Caco-2 (cell line): ENCODE measurements at places on chromosomes 13 and 19. TPM values are rescaled to one million over a fixed set of nuclear protein-coding genes. Genes with fewer than 3 reads are reported as not detected.
A peak's percentile ranks its signal among the peaks of the same experiment; 100 is the strongest.

Gene FCGBP
- total RNA-seq, result 0.16 and 0.26 TPM in 2 replicates

Gene GARIN5A
- 1.4 and 1.5 TPM in 2 replicates for total RNA-seq

Gene OR10H5
- total RNA-seq, result not detected in 2 replicates

Gene FARP1
- total RNA-seq, result 189 and 208 TPM in 2 replicates

Gene POU2F2
- total RNA-seq, result 0.95 and 1.5 TPM in 2 replicates

Gene GPR12
- total RNA-seq, result not detected in 2 replicates

Gene FFAR3
- total RNA-seq, result not detected in 2 replicates

Gene GPC5
- total RNA-seq, result 3.8 and 4.1 TPM in 2 replicates

Gene DACT3
- 0.39 and 0.75 TPM in 2 replicates for total RNA-seq

Gene TMEM38A
- 3.8 and 4.5 TPM in 2 replicates for total RNA-seq

Gene EFNB2
- total RNA-seq, result 68.0 and 80.4 TPM in 2 replicates

Gene AMER2
- not detected in 2 replicates for total RNA-seq

Gene CCNA1
- total RNA-seq, result not detected in 2 replicates

Gene CLEC4M
- not detected in 2 replicates for total RNA-seq

DNA sequence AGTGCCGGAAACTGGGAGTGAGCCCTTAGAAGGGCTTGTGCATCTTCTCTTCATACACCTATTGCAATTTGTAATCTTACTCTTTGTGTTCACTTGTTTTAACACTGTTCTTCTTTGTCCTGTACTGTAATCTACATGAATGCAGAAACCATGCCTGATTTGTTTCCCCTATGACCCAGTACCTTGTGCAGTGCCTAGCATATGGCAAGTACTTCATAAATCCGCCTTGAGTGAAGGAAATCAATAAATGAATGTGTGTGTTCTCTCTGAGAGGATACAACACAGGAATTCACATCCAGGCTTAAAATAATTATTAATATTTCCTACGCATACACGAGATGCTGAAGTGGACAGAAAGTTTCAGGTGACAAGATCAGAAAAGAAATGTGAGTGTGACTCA, 172.6 kb downstream of the GPC6 start:
- no peak for DNase-seq

- DNase-seq, result no peak
Observed at GRCh38 chr19:4181053-4181508, 1.3 kb downstream of the SIRT6 start.

DNA sequence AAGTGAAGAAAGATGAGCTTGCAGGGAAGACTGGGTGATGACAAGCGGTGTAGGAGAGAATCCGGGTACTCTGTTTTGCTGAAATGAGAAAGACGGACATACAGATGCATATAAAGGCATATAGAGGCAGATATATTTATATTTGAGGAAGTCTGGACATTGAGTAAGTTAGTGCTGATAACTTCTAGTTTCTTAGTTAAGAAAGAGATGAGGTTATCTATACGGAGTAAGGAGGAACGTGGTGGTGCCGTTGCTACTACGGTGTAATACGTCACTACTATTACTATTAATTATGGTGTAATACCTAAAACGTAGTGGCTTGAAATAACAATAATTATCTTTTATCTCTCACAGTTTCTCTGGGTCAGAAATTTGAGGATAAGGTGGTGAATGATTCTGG, 9.8 kb upstream of the CPB2 start:
- DNase-seq, result no peak

DNA sequence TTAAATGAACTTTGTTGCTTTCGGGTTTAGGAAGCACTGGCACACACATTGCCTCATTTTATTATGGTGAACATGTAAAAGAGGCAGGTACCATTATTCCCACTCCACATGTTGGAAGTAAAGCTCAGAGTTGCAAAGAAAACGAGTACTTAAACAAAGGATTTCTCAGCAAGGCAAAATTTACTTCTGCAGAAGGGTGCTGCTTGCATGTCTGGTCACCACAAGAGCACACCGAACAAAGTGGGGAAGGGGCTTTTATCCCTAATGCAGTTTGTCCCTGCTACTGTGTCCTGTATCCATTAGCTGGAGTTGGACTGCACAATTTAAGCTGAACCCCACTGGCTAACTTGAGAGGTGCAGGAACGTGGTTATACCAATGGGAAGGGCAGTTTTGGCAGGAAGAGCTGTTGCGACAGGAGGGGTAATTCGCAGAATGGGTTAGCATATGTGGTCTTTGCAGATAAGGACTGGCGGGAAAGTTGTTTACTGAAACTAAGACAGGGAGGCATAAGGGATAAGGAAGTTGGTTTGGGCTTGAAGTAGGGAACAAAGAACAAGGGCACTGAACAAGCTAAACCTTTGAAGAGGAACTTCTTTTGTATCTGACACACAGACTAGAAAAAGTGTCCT, 545.5 kb downstream of the UQCRFS1 start:
- DNase-seq, result no peak

DNA sequence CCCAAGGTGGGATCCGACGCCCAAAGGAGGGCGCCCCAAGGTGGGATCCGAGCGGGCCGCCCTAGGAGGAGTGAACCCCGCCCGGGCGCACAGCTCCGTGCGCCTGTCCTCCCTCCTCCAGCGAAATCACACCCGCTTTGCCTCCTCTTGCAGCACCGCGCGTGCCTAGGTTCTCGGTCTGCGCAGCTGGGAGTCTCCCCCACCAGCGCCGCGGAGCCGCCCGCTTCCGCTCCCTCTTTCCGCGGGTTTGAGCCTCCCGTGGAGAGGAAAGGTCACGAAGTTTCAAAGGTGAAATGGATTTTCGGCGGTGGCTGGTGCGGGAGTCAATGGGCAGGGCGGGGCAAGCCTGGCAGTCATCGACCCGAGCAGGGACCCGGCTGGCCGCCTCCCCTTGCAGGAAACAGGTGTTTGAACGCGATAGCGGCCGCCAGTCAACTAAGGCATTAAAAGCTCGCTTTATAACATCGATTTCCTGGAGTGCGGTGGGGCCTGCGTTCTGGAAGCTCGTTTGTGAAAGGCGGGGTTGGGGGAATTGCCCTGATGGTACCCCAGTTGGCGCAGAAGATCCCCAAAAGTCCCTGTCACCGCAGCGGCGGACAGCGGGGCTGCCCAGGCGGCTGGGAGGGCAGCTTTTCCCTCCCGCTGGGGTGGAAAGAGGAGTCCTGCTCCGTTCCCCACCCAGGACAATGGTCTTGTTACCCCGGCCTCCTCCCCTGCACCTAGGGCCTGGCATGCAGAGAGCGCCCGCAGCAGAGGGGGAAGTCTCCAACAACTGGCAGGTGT, 9.0 kb upstream of the SOX1 start:
- DNase-seq, result no peak

DNA sequence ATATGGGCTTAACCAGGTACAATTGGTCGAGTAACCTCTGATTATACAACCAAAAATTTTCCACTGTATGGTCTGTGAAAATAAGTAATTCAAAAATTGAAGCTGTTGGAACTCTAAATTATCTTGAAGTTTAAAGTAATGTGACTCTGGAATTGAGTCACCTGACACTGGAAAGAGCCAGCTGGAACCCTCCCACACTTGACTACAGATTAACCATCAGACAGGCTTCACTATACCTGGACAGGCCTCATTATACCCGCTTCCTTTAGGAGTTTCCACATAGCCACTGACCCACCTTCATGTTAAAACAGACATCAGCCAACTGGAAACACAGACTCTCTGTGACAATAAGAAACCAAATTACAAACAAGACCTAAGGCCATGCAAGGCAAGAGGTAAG, 1.3 kb downstream of the ZNF433 start:
- DNase-seq, result no peak

DNA sequence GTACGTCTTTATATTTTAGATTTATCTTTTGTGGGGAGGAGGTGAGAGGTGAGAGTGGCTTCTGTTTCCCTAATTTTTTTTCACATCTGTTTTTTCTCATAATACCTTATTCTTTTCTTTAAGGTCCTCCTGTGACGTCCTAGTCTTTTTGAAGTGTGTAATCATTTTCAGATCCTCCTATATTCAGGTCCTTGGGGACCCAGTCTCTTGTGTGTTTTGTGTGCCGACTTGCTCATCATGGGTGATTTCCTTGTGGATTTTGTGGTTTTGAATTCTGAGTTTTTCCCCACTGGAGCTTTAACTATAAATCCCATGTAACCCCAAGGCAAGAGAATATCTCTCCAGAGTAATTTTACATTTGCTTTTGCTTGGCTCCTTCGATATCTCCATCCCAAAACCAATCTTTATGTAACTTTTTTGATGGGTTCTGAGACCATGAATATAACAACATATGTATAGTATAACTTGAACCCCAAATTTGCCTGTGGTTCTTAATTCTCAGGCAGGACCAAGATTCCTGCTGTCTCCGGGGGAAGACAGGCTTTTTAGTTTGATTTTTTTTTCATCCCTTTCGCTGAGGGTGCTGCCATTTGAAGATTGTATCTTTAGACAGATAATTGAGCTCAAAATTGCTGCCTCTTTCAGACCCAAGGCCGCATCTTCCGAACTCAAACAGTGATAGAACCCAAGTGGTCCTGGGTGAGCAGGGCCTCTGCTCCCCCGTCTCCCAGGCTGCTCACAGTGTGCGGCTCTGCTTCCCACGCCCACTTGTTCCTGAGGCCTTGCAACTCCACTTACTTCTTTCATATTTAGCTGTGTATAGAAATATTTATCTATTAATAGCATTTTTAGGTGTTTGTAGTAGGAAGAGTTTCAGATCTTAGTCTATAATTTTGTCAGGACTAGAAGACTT, 59.1 kb upstream of the GPR183 start:
- DNase-seq, result no peak

GRCh38 chr13:74794582-74794981, 660.4 kb upstream of the KLF12 start:
- no peak for DNase-seq

DNA sequence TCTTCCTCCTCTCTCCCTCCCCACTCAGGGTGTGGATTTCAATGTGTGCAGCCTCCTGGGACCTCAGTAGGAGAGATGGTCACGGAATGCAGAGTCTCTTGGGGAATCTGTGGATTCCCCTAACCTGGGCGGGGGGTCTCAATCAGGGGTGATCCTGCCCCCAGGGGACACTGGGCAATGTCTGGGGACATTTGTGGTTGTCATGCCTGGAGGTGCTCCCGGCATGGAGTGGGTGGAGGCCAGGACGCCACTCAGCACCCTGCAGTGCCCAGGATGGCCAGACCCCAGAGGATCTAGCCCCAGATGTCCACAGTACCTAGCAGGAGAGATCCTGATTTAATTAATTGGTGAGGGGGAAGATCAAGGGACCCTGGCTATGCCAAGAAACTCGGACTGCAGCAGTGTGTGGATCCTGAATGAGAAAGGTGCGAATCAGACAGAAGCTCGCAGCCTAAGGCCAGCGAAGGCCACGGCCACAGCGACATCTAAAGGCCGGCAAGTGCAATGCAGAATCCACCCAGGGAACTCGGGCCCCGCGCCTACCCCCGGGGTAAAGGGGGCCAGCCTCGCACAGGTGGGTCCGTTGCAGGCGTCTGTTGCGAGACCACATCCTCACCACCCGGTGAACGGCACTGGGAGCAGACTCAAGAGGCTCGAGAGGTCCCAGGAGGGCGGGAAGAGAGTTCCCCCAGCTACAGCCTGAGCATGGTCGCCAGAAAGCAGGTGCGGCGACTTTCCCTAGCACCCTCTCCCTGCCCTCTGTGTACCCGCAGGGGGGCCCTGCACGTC, 88.8 kb downstream of the GNG7 start:
- peak; percentile 38 for DNase-seq

- DNase-seq, result no peak
Observed at GRCh38 chr19:2923510-2923909, 21.3 kb downstream of the ZNF77 start.

DNA sequence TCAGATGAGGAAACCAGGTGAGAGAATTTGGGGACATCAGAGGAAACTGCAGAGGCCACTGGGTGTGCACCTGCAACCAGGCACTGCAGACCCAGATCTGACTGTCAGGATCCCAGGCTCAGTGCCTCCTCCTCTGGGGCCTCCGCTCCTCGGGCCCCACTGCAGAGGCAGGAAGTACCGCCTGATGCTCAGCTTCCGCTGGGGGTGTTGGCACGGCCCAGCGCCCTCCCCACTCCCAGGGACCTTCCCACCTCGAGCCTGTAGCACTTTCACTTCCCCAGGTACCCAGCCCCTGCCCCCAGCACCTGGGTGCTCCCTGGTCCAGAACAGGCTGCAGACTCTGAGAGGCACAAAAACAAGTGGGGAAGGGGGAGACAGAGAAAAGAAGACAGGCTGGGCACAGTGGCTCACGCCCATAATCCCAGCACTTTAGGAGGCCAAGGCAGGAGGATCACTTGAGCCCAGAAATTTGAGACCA, 1.4 kb upstream of the CD37 start:
- DNase-seq, result no peak

GRCh38 chr13:97306645-97307044, 84.5 kb downstream of the MBNL2 start:
- no peak for DNase-seq

- no peak for DNase-seq
Observed at GRCh38 chr13:22201375-22201925, 530.6 kb downstream of the FGF9 start.

- no peak for DNase-seq
Observed at GRCh38 chr19:34778342-34778741, 5.3 kb upstream of the ZNF599 start.

- no peak for DNase-seq
Observed at GRCh38 chr13:99085139-99085807, 107.4 kb upstream of the DOCK9 start.

DNA sequence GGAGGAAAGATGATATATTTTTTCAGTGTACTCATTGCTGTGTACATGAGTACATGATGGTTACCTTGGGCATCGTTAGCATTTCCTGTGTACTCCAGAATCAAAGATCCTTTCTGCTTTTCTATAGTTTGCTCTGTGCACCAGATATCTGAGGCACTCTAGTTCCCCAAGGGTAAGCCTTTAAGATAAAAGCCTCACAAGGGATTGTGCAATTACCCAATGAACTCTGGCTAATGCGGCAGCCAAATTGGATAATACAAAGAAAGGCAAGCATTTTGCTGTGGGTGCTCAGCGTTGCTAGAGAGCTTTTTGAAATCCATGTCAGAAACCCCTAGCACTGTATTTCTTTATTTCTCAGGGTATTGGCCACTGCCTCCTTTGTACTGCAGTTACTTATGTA, 2.9 kb downstream of the CYSLTR2 start:
- DNase-seq, result no peak

DNA sequence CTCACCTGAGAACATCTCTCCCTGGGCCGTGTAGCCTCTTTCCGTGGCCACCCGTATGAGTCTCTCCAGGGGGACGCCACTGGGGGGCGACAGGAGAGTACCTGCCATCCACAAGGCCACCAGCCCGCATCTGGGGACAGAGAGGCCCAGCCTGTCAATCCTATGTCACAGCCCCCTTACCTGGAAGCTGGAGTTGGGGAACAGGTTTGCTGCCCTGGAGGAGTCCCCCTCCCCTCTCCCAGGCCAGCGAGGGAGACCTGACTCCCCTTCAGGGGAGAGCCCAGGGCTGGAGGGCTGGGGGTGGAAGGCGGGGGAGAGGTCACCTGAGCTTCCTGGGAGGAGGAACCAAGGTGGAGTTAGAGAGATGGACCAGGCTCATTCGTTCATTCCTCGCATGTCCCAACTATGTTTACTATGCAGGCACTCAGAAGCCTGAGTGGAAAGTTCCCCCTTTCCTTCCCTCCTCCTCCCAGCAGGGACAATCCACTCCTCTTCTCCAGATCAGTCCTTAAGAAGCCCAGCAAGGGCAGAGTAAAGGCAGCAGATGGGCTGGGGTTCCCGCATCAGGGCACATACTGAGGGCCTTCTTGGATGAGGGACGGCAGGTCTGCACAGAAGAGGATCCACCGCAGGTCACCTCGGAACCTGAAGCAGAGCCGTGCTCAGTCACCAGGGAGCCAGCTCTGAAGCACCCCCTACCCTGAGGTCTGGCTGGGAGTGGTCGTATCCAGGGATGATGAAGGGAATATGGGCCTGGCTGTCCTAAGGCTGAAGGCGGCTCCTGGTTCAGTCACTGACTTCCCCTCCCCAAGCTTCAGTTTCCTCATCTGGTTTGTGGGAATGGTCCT, 5.5 kb downstream of the ACTMAP start:
- peak; percentile 75 for DNase-seq
